ENCODE measurements at places on chromosomes 3 and 15.
A peak's percentile ranks its signal among the peaks of the same experiment; 100 is the strongest.

GRCh38 chr15:81852411-81853149, 193.2 kb downstream of the MEX3B start:
- DNase-seq: peak; percentile 96

GRCh38 chr15:66630801-66631351, 65.1 kb upstream of the LCTL start:
- DNase-seq: no peak

GRCh38 chr3:5840056-5840455, 652.5 kb downstream of the EDEM1 start:
- no peak for DNase-seq

DNA sequence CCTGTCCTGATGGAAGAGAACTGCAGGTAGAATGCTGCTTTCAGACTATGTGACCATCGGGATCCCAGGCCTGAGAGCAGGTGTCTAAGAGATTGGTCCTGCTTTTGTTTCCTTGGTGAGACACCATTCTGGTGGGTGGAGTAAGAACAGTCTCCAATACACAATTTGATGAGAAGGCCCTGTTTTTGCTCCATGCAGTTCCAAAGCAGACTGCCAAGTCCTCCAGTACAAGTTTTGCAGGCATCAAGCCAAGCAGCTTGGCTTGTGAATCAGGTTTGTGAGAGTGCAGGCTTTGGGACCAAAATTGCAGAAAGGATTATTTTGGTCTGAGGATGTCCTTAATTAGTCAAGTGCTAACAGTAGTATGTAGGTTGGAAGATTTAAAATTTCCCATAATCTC, 381.6 kb downstream of the FOXP1 start:
- peak; percentile 96 for DNase-seq

- no peak for DNase-seq
These were observed 64.0 kb upstream of the CPOX start for GRCh38 chr3:98657457-98657856.

DNA sequence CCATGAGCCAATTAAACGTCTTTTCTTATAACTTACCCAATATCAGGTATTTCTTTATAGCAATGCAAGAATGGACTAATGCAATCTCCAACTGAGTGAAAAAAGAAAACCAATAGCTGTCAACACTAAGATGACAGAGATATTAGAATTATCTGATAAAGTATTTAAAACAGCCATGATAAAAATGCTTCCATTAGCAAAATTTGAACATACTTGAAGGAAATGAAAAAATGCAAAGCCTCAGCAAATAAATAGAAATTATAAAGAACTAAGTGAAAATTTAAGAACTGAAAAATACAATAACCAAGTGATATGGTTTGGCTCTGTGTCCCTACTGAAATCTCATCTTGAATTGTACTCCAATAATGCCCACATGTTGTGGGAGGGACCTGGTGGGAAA, 99.6 kb downstream of the BOC start:
- DNase-seq: no peak

- DNase-seq: no peak
These were observed 78.6 kb upstream of the PRICKLE2 start for GRCh38 chr3:64303881-64304280.

GRCh38 chr3:43627360-43627759, 5.5 kb upstream of the ANO10 start:
- DNase-seq: no peak

GRCh38 chr3:138469874-138470273, 35.5 kb downstream of the ESYT3 start:
- no peak for DNase-seq

- no peak for DNase-seq
These were observed 38.7 kb upstream of the ATOSA start for GRCh38 chr15:52717924-52718323.

- peak; percentile 9 for DNase-seq
These were observed 1.2 kb upstream of the TCAIM start for GRCh38 chr3:44337248-44337785.

DNA sequence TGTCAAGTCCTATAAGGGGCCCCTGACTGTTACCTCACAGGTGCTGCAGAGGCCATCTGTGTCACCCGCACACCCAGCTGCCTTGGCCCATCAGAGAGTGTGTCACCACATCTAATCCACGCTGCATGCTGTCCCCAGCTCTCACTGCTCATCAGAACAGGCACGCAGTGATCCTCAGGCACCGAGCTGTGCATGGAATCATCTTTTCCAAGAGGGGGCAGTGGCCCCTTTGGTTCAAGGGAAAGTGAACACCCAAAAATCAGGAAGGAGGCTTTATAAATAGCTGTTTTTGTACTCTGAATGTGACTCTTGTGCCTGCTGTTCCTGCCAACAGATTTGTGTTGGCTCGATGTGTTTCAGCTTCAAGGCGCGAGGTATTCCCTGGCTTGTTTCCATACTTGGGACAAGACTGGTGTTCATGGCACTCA, 110.3 kb upstream of the ETV5 start:
- peak; percentile 89 for DNase-seq

DNA sequence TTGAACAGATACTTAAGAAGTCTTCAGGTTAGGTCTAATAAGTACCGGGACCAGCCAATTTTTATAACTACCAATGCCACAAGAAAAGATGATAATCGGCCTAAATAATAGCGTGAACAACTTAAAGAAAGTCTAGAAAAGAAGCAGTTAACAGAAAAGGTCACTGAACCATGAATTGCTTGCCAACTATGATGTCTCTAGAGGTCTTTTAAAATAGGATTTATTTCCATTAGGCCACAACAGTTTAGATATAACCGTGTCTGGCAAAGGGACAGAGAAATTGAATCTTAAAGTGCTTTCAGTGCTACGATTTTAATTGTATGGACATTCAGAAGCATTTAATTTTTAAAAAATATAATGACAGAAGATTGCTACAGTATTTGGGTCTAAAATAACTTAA, 1070.4 kb downstream of the ROBO1 start:
- peak; percentile 84 for DNase-seq

- DNase-seq: no peak
These were observed 111.7 kb upstream of the KLF13 start for GRCh38 chr15:31214864-31215489.

- no peak for DNase-seq
These were observed 1352.2 kb upstream of the EPHA6 start for GRCh38 chr3:95462161-95462560.

- DNase-seq: no peak
These were observed 33.4 kb downstream of the SPINK8 start for GRCh38 chr3:48299746-48300712.

GRCh38 chr15:61295239-61295638, 66.1 kb upstream of the RORA start:
- no peak for DNase-seq

DNA sequence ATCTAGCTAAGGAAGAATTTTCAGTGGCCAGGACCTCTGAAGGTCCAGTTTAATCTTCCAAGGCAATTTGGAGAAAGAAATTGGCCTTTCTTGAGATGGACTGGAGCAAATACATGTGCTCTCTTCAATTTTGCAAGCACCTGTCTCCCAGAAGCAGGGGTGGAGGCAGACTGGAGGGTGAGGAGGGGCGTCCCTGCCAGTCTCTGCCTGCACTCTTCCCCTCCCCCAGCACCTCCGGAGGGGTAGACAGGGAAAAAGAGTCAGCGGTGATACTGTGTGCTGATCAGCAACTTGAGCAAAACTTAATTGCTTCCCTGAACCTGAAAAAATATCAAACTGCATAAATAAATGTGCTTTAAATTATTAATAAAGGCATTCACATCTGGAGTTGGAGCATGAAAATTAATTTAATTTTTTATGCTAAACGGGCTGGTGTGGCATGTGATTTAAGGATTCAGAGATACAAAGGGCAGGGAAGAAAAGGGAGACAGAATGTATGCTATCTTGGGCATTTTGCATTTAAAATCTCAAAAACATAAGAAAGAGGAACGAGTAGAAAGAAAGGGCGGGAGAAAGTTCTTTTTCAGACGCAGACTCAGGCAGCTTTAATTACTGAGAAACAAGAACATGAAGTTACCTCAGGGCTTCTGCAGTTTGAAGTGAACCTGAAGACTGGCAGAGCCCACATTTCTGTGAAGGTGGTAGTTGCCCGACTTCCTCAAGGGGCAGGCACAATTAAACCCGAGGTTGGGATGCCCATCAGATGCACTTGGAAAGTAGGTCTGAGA, 319.7 kb downstream of the UACA start:
- DNase-seq: no peak

- no peak for DNase-seq
These were observed 1592.8 kb upstream of the GBE1 start for GRCh38 chr3:83354205-83354604.

DNA sequence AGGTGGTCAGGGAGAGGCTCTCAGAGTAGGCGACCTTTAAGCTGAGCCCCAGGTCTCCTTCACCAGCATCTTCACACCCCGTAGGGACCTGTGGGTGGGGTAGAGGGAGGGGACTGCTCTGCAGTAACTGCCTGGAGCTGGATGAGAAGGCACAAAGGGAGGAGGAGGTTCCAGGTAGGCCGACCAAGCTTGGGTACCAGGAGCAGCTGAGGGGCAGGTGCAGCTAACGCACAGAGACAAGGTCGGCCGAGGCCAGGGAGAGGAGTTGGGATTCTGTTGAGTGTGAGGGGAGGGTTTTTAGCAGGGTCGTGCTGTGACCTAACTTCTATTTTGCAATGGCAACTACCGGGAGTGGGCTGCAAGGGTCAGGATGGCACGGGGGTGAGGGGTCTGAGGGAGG, 5.9 kb upstream of the GRIP2 start:
- no peak for DNase-seq

- no peak for DNase-seq
These were observed 200.6 kb downstream of the BCHE start for GRCh38 chr3:165636684-165637015.

GRCh38 chr3:51102396-51102795, 282.7 kb upstream of the MANF start:
- no peak for DNase-seq

GRCh38 chr3:192273001-192273696, 454.2 kb downstream of the FGF12 start:
- DNase-seq: no peak

GRCh38 chr3:24640330-24640877, 145.8 kb upstream of the THRB start:
- DNase-seq: peak; percentile 56

DNA sequence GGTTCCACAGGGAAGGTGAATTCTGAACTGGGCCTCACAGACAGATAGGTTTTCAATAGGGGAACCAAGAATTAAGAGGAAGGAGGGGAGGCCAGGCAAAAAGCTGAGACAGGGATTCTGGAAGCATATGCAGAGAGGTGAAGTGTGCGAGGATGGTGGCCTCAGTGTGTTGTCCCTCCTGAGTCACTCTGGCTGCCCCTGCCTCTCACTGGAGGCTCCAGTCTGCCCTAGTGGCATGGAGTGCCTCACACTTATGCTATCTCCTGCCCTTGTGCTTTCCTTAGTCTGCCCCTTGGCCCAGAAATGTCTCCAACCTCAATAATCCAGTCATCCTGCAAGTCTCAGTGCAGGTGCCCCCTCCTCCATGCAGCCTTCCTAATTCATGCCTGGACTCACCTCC, 32.2 kb upstream of the RBP1 start:
- no peak for DNase-seq

DNA sequence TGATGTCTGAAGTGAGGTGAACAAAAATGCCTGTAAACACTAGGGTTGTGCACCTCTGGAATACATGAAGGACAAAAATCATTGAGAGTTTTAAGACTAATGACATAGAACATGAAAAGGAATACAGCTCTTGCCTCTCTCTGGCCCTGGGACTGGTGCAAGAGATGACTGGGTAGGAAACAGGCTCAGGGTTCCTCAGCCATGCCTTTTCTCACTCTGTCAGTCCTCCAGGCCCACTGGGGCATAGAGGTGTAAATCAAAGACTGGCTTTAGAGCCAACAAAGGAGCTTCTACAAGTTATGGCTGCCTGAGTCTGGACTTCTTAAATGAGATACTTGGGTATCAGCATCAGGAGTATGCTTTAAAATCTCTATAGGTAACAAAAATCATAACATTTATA, 554.7 kb upstream of the KCNMB2 start:
- DNase-seq: no peak

GRCh38 chr15:81384891-81385720, 11.1 kb upstream of the TMC3 start:
- no peak for DNase-seq

DNA sequence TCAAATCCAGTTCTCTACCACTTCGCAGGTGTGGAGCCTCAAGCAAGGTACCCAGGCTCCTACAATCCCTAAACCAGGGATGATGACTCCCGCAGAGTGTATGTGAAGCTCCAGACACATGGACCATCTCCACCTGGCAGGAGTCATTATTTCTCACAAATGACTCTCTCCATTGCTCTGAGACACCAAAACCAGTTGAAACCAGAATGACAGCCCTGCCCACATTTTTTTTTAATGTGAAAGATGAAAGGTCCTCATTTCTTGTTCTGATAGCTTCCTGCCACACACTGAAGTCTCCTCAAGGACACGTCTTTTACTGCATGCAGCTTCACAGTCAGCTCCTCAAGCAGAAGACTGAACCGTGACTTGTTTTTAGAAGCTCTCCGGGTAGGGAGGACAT, 61.4 kb upstream of the ZBTB38 start:
- DNase-seq: no peak

Data from muscle of leg (tissue), 16 donors.